A549 treated with RU486 at 1 μM for 4 hours (cell line): ENCODE measurements at places on chromosomes 2 and 18. TPM values are rescaled to one million over a fixed set of nuclear protein-coding genes. Genes with fewer than 3 reads are reported as not detected.

TNFRSF11A gene
- total RNA-seq = 6.5 to 10.2 TPM (median 8.6 TPM) in 5 replicates

GPN1 gene
- total RNA-seq = 56.7 to 61.7 TPM (median 57.5 TPM) in 5 replicates

EPHA4 gene
- 0.32 to 1.4 TPM (median 0.82 TPM) in 5 replicates for total RNA-seq

DSG1 gene
- not detected in 5 replicates for total RNA-seq

GPBAR1 gene
- total RNA-seq = 0.09 to 0.21 TPM (median 0.13 TPM) in 4 of 5 replicates, not detected in the other

DPP10 gene
- total RNA-seq = not detected in 5 replicates

NDC80 gene
- 8.5 to 17.2 TPM (median 14.1 TPM) in 5 replicates for total RNA-seq

SGO2 gene
- total RNA-seq = 4.0 to 16.4 TPM (median 14.5 TPM) in 5 replicates

INO80C gene
- 22.2 to 26.9 TPM (median 23.5 TPM) in 5 replicates for total RNA-seq

GALNT13 gene
- total RNA-seq = 7.5 to 12.4 TPM (median 10.0 TPM) in 5 replicates

TSGA10 gene
- total RNA-seq = 3.5 to 9.8 TPM (median 3.9 TPM) in 5 replicates

DSG2 gene
- total RNA-seq = 29.9 to 63.9 TPM (median 58.5 TPM) in 5 replicates

EVA1A gene
- 12.3 to 18.2 TPM (median 14.5 TPM) in 5 replicates for total RNA-seq

FBXO41 gene
- total RNA-seq = 4.3 to 6.0 TPM (median 5.3 TPM) in 5 replicates

RTP5 gene
- not detected in 5 replicates for total RNA-seq

ANKRD62 gene
- total RNA-seq = not detected in 5 replicates

FBXO48 gene
- total RNA-seq = 0.45 to 0.56 TPM (median 0.49 TPM) in 5 replicates

CYP26B1 gene
- total RNA-seq = 11.5 to 16.3 TPM (median 14.2 TPM) in 5 replicates

REG1B gene
- not detected in 5 replicates for total RNA-seq

KRTCAP3 gene
- total RNA-seq = 0.66 to 1.1 TPM (median 0.73 TPM) in 5 replicates

ANKRD30BL gene
- not detected in 5 replicates for total RNA-seq

AKAIN1 gene
- not detected in 5 replicates for total RNA-seq

HOXD13 gene
- 0.15 to 0.29 TPM (median 0.16 TPM) in 5 replicates for total RNA-seq

SEMA4F gene
- total RNA-seq = 8.1 to 12.1 TPM (median 9.2 TPM) in 5 replicates

LCT gene
- total RNA-seq = 0.03 to 0.07 TPM (median 0.05 TPM) in 3 of 5 replicates, not detected in the others

PAIP2B gene
- total RNA-seq = 0.22 to 0.32 TPM (median 0.25 TPM) in 5 replicates

KCNJ13 gene
- not detected in 5 replicates for total RNA-seq

POMC gene
- total RNA-seq = not detected in 5 replicates

INPP1 gene
- total RNA-seq = 24.5 to 29.4 TPM (median 26.3 TPM) in 5 replicates

STARD6 gene
- total RNA-seq = not detected in 5 replicates

ACMSD gene
- not detected in 5 replicates for total RNA-seq

CNPPD1 gene
- 33.7 to 47.7 TPM (median 45.3 TPM) in 5 replicates for total RNA-seq

SIX2 gene
- total RNA-seq = 0.08 to 0.36 TPM (median 0.19 TPM) in 5 replicates

OSBPL6 gene
- 5.7 to 8.7 TPM (median 7.0 TPM) in 5 replicates for total RNA-seq

B3GNT7 gene
- 1.7 to 2.6 TPM (median 2.0 TPM) in 5 replicates for total RNA-seq

BCL11A gene
- 0.31 to 0.54 TPM (median 0.37 TPM) in 3 of 5 replicates, not detected in the others for total RNA-seq

CSRNP3 gene
- total RNA-seq = 0.27 TPM in 1 of 5 replicates, not detected in the others

SLC11A1 gene
- total RNA-seq = 0.16 to 0.27 TPM (median 0.21 TPM) in 5 replicates

TUBA3D gene
- total RNA-seq = 0.17 TPM in 1 of 5 replicates, not detected in the others

ZNF2 gene
- 3.1 to 4.1 TPM (median 3.4 TPM) in 5 replicates for total RNA-seq
